Stimulated activated naive CD4-positive, alpha-beta T cell treated with Interleukin-2 at 50 U/mL for 16 hours (primary cell): ENCODE measurements at places on chromosomes 5 and 9.

GRCh38 chr5:16456103-16456832 lies 9.3 kb downstream of the ZNF622 start:
- DNase-seq: no peak

DNA sequence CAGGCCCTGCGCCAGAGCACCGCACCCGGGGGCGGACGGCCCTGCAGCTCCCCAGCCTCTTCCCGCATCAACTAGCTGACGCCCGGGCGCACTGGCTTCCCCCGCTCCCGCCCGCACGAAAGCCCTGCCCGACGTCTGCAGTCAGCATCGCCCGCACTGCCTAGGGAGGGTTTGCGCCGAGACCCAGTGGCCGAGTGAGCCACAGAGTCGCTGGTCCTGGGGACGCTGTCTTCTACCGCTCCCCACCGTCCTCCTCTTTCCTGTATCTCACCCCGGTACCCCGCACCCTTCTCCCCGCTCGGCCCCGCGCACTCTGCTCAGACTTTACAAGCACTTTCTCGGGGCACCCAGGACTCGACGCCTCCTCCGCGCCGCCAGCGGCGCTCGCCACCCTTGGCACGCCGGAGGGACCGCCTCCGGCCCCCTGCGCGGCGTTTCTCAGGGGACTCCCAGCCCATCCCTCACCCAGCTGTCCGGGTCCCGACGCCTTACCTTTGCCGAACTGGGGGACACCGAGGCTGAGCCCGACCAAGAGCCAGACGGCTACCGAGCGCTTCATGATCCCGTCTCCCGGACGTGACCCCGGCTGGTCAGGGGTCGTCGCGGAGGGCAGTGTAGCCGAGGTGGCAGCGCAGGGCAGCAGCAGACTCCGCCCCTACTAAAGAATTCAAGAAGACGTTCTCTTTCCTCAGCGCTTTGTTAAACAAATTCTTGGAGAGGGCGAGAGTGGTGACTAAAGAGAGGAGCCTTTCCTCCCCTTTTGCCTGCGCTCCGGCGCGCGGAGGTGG lies 670 bp downstream of the EDIL3 start:
- DNase-seq: no peak

GRCh38 chr9:96379461-96379860 lies 4.0 kb downstream of the SLC35D2 start:
- DNase-seq: no peak

DNA sequence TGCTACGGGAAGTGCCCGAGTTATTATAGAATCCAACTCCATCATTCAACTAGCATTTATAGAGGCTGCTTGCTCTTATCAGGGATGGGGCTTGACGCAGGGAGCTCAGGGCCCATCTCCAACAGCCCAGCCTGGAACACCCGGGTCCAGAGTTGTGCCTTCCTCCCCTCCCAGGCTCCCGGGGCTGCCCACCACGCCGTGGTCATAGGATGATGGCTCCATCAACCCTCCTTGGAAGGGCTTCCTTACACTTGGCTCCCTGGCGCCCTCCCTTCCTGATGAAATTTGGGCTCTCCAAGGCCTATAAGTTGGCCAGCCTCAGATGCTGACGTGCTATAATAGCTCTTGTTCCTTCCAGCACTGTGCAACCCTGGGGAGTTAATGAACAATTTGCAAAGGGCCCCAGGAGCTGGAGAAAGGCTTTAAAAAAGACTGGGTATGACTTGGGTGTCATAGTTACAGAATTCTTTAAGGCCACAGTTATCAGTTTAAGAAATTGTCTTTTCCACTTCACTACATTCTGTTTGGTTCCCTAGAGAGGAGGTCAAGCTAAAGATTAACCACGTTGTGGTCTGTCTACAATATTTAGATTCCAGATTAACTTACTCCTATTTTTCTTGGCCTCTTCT lies 42.5 kb upstream of the GADD45G start:
- no peak for DNase-seq

- no peak for DNase-seq
These were observed 88.9 kb downstream of the EBF1 start for GRCh38 chr5:159010661-159011442.

DNA sequence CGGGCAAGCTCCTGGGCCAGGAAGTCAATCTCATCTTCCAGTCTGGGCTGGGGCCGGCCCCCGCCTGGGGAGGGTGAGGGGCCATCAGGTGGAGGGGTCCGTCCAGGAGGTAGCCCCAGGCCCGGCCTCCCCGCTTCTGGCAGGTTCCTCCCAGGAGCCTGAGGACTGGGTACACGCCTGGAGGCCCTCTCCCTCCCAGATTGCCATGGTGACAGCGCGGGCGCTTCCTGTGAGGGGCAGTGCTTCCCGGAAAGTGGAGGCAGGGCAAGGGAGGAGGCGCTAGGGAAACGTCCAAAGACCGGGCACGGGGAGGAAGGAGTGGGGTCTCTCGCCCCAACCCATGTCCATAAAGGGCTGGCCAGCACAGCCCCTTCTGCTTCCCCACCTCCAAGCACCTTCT lies 4.9 kb downstream of the NPDC1 start:
- no peak for DNase-seq

GRCh38 chr9:89530726-89531125 lies 32.8 kb upstream of the SEMA4D start:
- no peak for DNase-seq
